ENCODE measurements at places on chromosomes 7 and 10.
A peak's percentile ranks its signal among the peaks of the same experiment; 100 is the strongest.

- DNase-seq: peak; percentile 23
Observed at GRCh38 chr7:116543664-116544063, 18.8 kb downstream of the CAV1 start.

DNA sequence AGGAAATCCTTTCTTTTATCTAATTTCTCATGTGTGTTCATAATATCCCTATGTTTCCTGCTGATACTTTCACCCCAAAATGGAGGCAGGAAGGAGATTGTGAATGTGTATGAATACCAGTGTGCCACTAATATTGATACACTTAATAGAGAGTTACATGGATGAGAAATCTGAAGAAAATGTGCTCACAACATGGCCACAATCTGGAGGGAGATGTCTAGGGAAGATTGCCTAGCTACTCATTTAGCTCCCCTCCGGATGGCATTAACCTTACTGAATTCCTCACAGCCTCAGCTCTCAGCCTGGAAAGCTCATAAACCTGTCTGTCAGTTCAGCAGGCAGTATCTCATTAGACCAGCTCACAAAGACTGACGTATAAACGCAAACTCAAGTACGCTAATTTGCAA is 23.4 kb upstream of the DMTF1 start:
- DNase-seq: no peak

- no peak for DNase-seq
Observed at GRCh38 chr10:128631801-128632241, 505.6 kb upstream of the MKI67 start.

- DNase-seq: peak; percentile 34
Observed at GRCh38 chr7:98418271-98418635, 17.4 kb upstream of the BAIAP2L1 start.

DNA sequence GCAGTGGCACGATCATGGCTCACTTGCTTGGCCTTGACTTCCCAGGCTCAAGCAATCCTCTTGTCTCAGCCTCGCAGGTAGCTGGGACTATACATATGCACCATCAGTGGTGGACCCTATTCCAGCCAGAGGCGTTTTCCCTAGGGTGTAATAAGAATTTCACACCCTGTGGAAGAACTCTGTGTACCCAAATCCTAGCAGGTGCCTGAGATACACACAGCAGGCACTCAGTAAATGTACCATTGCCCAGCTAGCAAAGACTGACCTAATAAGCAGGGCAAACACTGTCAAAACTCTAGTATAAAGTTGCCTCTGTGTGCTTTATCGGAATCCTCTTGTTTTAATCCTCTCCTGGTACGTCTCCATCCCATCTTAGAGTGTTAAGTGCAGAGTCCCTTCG is 33.7 kb upstream of the BHLHA15 start:
- DNase-seq: no peak

DNA sequence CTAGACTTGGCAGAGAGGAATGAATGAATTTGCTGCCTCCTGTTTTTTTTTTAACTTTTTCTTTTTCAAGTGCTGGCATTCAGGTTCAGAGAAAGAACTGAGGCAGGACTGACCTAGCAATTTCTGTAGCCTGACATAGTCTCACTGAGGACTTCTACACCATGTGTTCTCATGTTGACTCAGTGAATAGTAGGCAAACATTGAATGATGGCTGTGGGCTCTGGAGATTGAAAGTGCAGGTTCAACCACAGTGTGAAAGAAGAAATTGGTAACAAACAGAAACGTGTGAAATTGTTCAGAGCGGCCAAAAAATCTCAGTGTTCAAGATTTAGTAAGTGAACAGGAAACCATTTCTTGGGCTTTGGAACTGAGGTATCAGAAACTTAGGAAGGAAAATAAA is 322.4 kb upstream of the GHITM start:
- DNase-seq: no peak

DNA sequence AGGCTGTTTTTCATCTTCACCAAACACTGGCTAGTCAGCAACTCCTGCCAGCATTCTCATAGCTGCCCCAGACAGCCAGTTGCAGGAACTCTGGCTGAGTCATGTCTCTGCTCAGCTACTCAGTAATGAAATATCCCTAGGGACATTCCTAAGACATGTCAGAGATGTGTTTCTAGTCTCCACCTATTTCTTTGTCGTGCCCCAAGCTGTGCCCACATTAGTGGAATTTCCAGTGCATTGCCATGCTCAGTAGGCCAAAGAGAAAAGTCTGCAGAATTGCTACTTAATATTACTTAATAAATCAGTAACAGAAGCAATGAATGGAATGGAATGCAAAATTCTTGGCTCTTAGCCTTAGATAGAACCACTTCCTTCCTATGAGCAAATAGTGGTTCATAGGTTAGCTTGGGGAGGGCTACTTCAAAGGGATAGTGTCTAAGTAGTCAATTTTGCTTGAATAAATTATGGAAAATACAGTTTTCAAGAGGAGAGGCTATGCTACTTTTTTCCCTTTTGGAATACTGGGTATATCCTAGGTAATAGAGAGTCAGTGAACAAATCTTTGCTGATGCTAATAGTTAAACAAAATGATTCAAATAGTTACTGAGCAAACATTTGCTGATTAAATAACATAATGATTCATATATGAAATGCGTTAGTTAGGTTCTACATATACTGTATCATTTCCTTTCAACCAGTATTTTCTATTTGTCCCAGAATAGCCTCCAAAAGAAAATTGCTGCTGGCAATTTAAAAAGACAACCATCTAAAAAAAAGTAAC is 23.6 kb upstream of the SEMA3C start:
- peak; percentile 90 for DNase-seq

- DNase-seq: no peak
Observed at GRCh38 chr7:106021151-106022067, 58.3 kb downstream of the CDHR3 start.

GRCh38 chr7:128035712-128036111 is 4.5 kb upstream of the LRRC4 start:
- DNase-seq: no peak

- no peak for DNase-seq
Observed at GRCh38 chr7:11988186-11988585, 156.2 kb upstream of the THSD7A start.

Measured in AG08396 (cell line).